ENCODE measurements at places on chromosomes 3 and 15. TPM values are rescaled to one million over a fixed set of nuclear protein-coding genes. Genes with fewer than 3 reads are reported as not detected.
A peak's percentile ranks its signal among the peaks of the same experiment; 100 is the strongest.

DNA sequence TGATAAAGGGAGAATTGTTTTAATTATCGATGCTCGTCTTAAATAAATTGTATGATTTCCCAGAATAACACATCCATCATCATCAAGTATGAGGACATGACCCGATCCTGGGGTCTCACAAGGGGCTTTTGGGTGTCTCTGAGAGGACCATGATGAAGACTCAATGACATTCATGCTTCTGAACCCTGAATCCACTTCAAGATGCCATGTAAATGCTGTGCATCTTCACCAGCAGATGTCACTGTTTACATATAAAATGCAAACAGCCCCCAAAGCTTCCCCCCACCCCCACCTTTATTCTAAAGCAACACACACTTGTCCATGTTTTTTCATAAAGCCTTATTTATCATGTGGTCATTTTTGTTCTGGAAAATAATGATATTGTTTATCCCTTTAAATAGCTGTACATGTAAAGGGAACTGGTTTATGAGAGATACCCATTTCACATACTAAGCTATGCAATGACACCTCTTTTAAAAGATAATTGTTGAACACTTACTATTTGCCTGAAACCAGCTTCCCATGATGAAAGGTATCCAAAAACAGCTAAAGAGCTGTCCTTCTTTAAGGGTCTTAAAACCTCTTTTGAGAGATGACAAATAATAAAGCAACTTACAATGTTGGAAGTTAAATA, 69.7 kb upstream of the UBE3A start:
- DNase-seq, result no peak

- DNase-seq, result no peak
Measured at GRCh38 chr3:126958638-126959085, 24.3 kb upstream of the PLXNA1 start.

GRCh38 chr3:165459111-165459510, 262.9 kb upstream of the SLITRK3 start:
- no peak for DNase-seq

Gene SCAPER
- 34.2 TPM for total RNA-seq

GRCh38 chr15:84654689-84655453, 788 bp upstream of the WDR73 start:
- DNase-seq, result peak; percentile 87

Gene DNAH12
- total RNA-seq, result 11.2 TPM

Gene ISL2
- 0.38 TPM for total RNA-seq

- no peak for DNase-seq
Measured at GRCh38 chr15:85010386-85011159, 28.9 kb downstream of the PDE8A start.

DNA sequence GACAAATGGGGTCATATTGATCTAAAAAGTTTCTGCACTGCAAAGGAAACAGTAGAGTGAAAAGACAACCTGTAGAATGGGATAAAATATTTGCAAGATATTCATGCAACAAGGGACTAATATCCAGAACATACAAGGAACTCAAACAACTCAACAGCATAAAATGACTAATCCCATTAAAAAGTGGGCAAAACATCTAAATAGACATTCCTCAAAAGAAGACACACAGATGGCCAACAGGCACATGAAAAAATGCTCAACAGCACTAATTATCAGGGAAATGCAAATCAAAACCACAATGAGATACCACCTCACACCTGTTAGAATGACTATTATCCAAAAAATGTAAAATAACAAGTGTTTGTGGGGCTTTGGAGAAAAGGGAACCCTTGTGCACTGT, 8.8 kb downstream of the SLC12A8 start:
- no peak for DNase-seq

All from lower lobe of right lung (tissue), 2 donors.